ENCODE measurements at places on chromosomes 1 and 21.

- DNase-seq, result no peak
Observed at GRCh38 chr1:77882411-77882810, 6.0 kb upstream of the NEXN start.

DNA sequence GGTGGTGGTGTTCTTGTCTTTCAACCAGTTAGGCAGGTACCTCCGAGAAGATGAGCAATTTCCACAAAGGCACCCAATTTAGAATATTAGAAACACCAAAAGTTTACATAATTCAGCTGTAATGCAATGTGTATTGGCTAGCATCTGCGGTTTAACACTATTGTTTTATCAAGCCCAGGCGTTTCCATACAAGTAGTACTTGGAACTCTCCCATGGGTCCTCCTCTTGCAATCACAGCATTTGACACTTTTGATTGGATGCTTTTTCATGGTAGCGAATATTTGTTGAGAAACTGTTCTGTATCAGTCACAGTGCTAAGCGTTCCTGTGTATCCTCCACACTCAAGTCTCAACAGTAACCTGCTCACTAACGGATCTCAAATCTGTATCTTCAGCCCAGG, 20.1 kb upstream of the MAP1LC3C start:
- no peak for DNase-seq

GRCh38 chr1:204410688-204411450, 748 bp downstream of the PPP1R15B start:
- DNase-seq, result peak; percentile 59

DNA sequence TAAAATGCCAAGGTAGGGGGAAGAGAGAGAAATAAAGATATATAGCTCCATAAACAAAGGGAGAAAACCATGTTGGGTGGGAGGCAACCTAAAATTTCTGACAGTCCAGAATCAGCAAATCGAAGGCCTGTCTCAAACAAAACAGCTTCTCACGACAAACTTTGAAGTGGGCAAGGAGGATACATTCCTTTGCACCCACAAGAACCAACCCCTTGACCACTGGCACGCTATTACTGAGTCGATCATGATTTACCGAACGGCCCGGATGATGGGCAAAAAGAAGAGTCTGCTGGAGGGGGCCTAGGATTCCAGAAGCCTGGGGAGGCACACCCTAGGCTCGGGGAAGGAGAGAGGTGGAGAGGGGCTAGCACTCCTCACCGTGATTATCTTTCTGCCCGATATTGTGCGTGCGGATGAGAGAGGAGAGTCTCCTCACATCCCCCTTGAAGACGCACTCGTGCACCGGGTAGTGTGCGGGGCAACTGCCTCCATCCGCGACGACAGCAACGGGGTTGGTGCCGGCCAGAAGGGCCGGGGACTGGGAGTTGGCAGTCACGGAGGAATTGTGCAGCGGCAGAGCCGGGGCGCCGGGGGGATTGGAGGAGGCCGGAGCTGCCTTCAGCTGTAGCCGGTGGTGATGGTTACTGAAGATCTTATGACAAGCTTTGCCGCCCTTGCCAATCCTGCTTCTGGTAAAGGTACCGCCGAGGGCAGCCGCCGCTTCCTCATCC, 756 bp downstream of the ANKRD13C start:
- DNase-seq, result peak; percentile 76

GRCh38 chr1:181424786-181425403, 58.4 kb upstream of the CACNA1E start:
- DNase-seq, result peak; percentile 44

DNA sequence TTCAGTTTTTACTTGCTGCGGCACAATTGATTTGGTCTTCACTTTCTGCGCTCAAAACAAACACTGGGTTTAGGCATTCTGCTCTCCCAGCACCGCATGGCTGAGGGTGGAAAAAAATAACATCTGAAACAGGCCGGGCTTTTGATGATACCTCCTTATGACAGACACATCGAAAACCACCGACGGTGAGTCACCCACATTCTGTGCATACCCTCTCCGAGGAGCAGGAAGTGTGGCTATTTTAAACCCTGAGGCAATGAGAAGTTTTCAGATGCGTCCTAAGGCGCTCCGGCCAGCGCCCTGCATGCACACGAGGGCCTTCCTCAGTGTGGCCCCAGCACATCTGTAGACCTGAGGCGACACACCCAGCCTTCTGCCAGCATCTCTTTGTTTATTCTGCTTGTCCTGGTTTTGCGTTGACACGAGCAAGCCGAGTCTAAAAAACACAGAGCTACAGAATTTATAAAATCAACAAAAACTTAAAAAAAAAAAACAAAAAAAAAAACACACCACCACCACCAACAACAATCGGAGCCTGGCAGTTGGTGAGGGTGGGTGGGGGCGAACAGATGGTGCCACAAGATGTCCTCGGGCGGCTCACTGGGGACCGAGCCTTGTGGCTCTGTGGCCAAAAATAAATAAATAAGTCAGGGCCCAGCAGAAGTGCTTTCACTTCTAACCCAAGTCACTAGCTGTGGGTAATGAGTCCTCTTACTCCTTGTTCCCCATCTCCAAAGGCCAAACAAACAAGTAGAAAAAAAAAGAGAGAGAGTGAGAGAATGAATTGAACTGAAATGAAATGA, 162.6 kb upstream of the IRF2BP2 start:
- peak; percentile 100 for DNase-seq

- peak; percentile 61 for DNase-seq
Observed at GRCh38 chr1:176515310-176515709, 52.3 kb downstream of the PAPPA2 start.

- no peak for DNase-seq
Observed at GRCh38 chr1:88744142-88744541, 60.1 kb downstream of the PKN2 start.

- DNase-seq, result peak; percentile 53
Observed at GRCh38 chr1:166844791-166845190, 5.5 kb downstream of the POGK start.

DNA sequence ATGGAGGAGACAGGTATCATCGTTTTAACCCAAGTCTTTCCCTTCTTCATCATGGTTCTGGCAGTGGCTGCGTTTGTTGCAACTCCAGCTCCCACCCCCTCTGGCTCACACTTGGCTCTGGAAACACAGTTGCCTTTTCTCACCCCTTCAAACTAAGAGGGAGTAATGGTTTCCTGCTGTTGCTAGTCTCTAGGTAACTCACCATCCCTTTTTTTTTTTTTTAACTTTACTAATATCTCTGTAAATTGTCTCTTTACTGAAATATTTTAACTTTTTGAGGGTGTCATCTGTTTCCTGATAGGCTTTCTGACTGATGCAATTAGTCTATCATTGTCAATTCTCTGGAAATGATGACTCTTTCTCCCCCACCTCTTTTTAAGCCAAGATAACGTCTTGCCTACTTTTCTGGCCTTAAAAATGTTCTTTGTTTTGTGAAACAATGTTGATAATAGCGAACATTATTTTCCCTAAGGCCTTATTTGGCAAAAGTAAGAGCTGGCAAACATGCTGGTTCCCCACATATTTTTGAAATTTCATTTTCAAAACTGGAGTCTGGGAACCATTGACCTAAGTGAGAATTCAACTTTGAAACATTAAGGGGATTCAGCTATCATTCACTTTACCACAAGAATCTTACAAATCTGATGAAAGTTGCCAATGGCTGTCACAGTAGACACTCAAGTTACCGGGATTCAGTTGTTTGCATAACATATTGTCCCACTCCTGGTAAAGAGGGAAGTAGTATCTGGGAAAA, 85.3 kb downstream of the LEPR start:
- DNase-seq, result peak; percentile 51

- peak; percentile 78 for DNase-seq
Observed at GRCh38 chr1:206699626-206700025, 14.9 kb downstream of the MAPKAPK2 start.

DNA sequence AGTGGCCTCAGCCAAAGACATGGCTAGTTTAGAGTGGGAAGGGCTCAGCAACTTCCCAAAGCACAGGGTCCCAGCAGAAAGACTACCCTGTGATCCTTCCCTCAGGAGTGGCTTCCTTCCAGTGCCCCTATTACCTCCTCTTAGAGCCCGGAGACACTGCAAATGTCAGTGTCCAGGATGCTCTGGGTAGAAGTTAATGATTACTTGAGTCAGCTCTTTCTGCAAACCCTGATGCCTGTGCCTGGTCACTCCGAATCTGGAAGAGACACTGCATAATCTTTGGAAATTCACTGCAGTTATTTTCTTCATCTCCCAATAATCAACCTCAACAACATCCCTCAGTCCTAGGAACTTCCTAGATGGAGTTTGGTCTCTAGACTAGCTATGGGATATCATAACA, 27.2 kb upstream of the MGST3 start:
- no peak for DNase-seq

- DNase-seq, result peak; percentile 77
Observed at GRCh38 chr1:228212966-228213844, 5.4 kb downstream of the OBSCN start.

All from iris pigment epithelial cell (primary cell).